NCI-H2081 treated with DMSO at 0.1 percent for 48 hours (cell line): ENCODE measurements at places on chromosomes 12 and 14.
A peak's percentile ranks its signal among the peaks of the same experiment; 100 is the strongest.

DNA sequence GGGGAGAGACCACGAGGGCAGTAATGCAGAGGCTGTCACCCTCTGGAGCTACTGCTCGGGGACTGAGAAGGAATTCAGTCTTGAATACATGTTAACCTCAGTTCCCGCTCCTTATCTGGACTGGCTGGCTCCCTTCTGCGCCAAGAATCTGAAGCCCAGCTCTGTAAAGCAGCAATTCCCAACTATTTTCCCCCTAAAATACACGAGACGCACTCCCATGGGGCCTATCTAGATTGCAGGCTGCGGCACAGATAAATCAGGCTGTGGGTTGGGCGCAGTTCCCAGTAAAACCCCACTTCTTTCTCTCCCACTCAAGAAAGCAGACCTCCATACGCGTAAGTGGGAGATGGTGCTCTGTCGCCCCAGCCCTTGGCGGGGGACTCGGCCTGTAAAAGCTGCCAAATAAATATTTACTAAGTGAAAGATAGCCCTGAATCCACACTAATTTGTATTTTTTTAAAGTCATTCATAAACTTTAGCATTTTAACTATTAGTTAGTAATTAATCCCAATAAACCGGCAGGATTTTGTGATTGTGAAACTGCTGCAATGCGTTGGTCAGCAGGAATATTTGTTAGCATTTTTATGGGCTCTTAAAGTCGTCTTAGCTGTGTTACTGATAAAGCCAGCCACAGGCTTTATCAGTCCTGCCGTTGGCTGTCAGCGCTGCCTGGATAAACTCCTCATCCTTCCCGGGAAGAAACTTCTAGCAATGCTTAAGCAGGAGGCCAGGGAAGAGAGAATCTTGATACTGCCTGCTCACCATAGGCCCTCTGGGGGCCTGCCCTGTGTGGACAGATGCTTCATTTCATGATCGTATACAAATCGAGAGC, 17.8 kb downstream of the FBXL14 start:
- DNase-seq: no peak

DNA sequence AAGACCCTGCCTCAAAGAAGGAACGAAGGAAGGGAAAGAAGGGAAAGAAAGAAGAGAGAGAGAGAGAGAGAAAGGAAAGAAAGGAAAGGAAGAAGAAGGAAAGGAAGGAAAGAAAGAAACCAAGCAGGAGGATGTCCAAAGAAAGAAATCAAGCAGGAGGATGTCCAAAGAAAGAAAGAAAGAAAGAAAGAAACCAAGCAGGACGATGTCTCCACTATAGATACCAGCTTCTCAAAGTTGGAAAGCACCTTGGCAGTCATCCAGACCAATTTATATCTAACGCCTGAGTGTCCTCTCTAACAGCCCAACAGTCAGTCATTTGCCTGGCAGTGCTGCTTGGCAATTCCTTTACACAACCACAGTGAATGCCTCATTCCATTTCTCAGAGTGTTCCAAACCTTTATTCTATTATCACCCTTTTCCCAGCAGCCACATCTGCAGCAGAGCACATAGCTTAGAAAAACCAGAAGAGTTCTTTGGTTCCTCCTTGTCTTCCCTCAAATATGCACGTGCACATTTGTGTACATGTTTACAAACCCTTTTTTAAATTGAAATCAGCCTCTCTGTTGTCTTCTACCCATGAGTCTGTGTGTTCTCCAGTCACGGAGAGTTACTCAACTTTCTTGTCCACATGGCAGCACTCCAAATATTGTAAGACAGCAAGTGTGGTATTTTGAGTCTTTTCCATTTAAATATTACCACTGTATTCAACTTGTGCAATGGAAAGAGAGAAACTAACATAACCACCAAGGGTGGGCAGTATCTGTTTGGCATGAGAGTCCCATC, 138.4 kb downstream of the STXBP6 start:
- no peak for DNase-seq

GRCh38 chr12:97643924-97644323, 181.3 kb downstream of the RMST start:
- no peak for DNase-seq

- peak; percentile 32 for DNase-seq
Measured at GRCh38 chr12:105352940-105353635, 22.6 kb downstream of the C12orf75 start.
